Activated effector memory CD4-positive, alpha-beta T cell treated with Interleukin-2 at 50 U/mL for 16 hours (primary cell): ENCODE measurements at places on chromosomes 3 and 15.

GRCh38 chr15:93088981-93089726 lies at the start of gene RGMA:
TSS of gene RGMA (minus strand) at chr15:93089211. CDS start at chr15:93088932, 279 bp downstream.
- DNase-seq: no peak

GRCh38 chr3:72494130-72494529 lies 354.1 kb downstream of the SHQ1 start:
- no peak for DNase-seq

DNA sequence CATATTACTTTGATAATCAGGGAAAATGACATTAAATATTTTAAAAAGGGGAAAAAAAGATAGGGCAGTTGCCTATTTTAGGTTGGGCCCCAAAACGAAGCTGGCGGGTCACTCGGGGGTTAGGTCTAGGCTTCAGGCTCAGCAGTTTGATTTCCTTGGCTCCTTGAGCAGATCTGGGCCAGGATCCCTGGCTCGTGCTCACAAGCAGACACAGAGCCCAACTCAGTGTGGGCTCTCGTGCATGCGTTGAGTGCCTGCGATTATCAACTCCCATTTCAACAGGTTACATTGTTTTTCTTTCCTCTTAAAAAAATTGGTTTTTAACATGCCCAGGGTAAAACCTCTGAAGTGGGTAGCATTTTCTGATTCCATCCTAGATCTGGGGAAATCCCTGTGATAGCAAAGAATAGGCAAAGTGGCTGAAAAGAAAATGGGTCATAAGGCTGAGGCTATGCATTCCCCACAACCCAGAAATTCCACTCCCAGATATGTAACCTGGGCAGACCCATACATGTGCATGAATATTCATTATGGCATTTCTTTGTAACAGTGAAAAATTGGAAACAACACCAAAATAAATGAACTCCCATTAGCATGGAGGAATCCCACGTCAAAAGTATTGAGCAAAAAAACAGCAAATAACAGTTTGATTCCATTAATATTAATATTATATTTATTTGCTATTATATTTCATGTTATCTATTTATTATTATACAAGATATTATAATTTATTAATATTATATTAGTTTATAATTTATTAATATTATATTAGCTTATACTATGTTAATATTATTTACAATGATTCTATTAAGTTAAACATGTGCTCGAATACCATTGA lies 27.8 kb downstream of the FAM43A start:
- no peak for DNase-seq

DNA sequence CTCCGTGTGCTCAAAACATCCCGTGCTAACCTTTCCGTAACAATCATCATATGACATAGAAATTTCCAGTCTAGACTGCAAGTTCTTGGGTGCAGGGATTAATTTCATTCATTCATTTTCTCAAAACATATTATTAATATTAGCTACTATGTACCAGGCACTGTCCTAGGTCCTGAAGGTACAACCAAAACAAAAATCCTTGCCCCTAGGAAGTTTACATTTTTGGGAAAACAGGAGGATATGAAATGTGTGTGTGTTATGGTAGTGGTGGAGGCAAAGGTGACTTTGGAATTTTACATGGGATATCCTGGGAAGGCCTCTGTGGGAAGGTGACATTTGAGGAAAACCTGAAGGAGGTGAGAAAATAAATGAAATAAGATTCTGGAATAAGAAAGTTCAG lies 222.6 kb downstream of the LRRC3B start:
- DNase-seq: no peak

DNA sequence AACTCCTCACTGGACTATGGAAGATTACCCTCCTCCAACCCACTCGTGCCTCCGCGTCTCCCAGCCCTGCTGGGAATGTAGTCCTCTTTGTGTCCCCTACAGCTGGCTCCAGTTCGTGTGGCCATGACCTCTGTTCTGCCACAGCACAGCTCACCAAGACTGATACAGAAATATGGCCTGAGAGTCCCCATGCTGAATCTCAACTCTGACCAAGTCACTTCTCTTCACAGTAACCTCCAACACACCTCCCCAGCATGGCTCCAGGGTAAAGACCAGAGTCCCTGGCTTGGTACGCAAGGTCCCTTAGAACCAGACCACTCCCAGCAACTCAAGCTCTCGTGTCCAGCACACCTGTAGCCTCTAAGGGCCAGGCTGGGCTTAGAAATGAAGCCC lies 2.3 kb upstream of the COL7A1 start:
- no peak for DNase-seq

DNA sequence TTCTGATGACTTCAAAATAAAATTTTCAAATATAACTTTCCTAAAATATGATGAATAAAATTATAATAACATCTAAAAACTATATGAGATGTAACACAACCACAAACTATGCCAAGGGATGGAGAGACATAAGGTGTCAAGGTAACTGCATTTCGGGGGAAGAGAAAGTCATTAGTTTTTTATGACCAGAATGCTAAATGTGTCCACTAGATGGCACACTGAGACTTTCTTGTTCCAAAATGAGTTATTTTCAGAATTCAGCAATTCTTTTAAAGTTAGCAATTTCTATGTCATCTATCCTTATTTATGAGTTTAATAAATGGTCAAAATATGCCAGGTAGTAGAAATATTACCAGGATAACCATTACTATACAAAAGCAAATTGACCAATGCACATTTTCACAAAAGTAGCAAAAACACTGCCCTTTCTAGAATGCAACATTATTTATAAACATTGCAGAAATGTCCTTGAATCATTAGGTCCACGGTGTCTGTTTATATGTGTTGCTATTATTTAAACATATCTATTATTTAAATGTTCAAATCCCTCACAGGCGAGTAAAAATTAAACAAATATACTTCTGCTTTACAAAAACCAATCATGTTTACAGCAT lies 374.2 kb downstream of the PLCL2 start:
- no peak for DNase-seq
